ENCODE measurements at places on chromosomes 2 and 18.

GRCh38 chr2:11169333-11169732 is 14.1 kb downstream of the SLC66A3 start:
- no peak for DNase-seq

- DNase-seq: no peak
These were observed 77.5 kb downstream of the EIF2AK3 start for GRCh38 chr2:88549616-88550292.

GRCh38 chr2:98807221-98807620 is 76.3 kb upstream of the MGAT4A start:
- DNase-seq: no peak

GRCh38 chr18:36735130-36735529 is 93.7 kb downstream of the TPGS2 start:
- no peak for DNase-seq

GRCh38 chr2:10103179-10103578 is 19.4 kb upstream of the RRM2 start:
- no peak for DNase-seq
